ENCODE measurements at places on chromosomes 1 and 21.

GRCh38 chr1:154910851-154911250, 25.7 kb downstream of the PMVK start:
- DNase-seq = no peak

DNA sequence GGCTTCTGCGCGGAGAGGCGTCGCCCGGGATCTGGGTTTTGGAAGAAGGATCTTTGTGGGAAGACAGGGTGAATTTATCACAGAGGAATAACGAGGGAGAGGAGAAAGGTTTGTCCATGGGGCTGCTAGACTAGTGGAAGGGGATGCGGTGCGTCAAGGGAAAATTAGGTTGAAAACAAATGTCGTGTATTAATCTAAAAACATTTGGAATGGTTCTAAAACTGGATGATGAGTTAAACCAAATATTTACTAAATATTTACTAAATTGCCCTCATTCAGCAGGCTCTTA, 647 bp downstream of the RO60 start:
- DNase-seq = no peak

- DNase-seq = no peak
Observed at GRCh38 chr1:71448444-71448843, 367.6 kb upstream of the ZRANB2 start.

GRCh38 chr1:211895126-211895759, 64.7 kb upstream of the LPGAT1 start:
- DNase-seq = no peak

Measured in germinal center (tissue), 1 donor.